Fibroblast of pulmonary artery (primary cell): ENCODE measurements at places on chromosomes 5 and 9.
A peak's percentile ranks its signal among the peaks of the same experiment; 100 is the strongest.

DNA sequence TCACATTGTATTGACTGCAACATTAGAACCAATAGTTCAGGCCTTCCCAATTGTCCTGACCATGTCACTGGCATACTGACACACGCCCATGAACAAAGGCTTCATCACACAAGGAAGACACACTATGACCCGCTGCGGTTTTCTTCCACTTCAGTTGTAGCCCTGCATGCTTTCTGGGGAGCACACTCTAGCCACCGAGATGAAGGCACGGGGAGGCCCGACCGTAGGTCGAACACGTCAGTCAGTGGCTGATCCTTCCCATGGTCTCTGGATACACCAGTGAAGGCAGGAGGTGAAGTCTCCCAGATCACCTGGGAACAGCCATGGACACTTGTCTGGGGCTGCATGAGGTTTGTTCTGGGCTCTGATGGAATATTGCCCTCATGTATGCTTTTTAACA, 224.7 kb downstream of the FSTL4 start:
- no peak for DNase-seq

- DNase-seq: peak; percentile 92
Measured at GRCh38 chr9:112012026-112012902, 115.7 kb downstream of the UGCG start.

DNA sequence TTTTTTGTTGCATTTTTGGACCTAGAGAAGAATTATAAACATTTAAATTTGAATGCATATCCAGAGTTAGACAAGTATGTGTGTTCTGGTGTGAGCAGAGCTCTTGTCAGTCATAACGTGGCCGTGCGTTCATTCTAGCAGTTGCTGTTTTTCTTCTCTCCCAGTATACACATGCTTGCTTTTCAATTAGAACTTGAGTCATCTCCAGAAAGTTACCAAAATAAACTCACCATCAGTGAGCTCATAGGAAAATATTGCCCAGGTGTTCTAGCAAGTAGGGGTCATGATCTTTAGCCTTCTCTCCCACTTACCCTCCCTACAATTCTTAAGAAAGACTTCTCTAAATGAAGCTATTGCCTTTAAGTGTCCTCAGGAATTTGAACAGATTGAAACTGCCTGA, 247.5 kb upstream of the TUT7 start:
- no peak for DNase-seq

GRCh38 chr9:132546148-132547051, 36.0 kb upstream of the BARHL1 start:
- peak; percentile 25 for DNase-seq

GRCh38 chr9:130759738-130760137, 66.2 kb downstream of the EXOSC2 start:
- no peak for DNase-seq

DNA sequence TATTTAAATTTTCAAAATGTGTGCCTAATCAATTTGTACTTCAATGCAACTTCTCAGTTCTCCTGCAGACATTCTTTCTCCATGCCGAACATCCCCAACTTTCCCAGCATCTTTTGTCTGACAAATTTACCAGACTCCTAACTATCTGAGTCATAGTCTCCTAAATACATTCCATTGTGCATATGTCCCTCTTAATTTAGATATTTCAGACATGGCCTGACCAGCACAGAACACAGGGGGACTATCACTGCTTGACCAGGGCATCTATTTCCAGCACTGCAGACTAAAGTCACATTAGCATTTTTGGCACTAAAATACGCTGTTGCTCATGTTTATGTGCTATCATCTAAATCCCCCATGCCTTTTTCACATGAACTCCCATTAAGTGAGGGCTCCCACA, 71.9 kb downstream of the ITGA1 start:
- DNase-seq: peak; percentile 87

DNA sequence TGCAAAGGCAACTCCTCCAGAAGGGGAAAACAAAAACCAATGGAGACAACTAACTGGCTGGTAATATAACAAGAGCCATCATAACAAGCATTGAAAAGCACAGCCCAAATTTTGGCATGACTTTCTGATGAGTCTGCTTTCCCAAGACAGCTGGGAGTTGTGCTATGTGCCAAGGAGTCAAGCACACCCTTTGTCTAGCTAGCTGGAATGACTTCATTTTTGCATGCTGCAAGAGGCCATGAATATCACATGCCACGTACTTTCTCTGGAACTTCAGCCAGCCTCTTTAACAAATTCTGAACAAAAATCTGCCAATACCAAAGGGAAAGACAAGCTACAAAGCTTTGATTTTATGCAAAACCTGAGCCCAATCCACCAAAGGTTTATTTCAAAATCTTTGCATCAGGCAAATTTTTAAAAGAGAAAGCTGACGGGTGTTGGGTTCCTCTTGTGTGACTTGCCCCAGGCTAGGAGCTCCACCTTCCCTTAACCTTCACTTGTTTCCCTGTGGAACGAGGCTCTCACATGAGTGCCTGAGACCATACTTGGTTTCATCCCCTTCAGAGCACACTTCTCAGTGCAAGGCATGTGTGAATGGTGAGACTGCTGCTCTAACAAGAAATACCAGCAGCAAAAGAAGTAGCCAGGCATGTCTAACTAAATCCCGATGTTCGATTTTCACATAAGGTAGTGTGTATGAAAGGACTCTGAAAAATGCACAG, 47.3 kb downstream of the S1PR3 start:
- DNase-seq: peak; percentile 97

- no peak for DNase-seq
Measured at GRCh38 chr9:132882616-132883015, 3.9 kb downstream of the SPACA9 start.

DNA sequence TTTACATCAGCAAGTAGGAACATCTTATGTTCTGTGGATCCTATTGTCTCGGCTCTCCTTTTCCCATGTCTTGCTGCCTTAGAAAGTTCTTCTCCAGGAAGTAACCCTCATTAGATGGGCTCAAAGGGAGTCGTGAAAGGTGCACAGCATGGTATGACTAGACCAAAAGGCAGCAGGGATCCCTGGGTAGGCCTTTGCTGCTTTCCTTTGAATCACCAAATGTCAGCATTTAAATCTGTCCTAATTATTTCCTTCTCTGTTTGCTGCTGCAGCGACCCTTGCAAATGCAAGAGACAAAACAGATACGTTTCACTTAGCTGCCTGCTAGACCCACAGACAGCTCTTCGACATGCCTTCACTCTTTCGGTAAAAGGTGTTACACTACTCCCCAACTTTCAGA, 218.4 kb downstream of the ACTL7B start:
- DNase-seq: no peak

DNA sequence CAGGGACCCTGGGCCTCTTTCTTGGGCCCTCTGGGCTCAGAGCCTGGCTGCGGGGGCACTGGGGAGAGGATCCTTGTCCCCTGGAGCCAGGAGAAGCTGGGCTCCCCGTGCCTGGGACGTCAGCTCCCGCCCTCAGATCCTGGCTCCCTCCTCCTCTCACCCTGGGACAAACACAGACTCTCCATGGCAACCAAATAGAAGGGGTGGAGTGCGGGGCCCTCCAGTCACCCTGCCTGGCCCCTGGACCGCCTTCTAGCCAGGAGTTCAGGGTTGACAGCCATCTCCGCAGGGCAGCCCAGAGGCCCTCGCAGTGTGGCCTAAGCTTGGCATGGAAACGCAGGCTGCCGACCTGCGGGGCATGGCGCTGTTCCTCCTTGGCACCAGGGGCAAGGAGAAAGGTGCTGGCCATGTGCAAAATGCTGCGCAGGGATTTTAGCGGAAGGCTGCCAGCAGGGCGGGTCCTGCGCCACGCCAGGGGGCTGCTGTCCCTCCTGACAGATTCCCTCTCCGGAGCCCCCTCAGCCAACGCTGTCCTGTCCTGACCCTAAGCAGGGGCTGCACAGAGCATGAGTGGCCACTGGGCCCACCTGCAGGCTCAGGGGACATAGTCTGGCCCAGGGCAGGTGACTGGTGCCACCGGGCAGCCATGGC, 1.0 kb downstream of the ZDHHC11 start:
- DNase-seq: no peak

DNA sequence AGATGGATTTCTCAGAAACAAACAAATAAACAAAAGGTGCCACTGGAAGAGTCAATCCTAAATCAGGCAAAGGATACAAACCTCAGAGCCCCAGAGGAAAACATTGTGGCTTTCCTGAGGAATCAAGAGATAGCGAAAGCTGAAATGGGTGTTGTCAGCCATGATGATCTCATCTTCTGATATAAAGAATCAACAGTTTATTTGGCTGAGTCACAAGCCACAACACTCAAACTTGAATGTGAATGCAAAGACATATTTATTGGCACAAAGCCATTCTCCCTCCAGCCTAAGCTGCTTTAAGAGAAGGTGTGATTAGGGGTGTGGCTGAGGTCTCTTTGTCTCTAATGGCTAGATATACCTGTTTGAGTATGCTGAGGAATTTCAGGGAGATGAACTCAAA, 73.3 kb upstream of the NREP start:
- peak; percentile 55 for DNase-seq

DNA sequence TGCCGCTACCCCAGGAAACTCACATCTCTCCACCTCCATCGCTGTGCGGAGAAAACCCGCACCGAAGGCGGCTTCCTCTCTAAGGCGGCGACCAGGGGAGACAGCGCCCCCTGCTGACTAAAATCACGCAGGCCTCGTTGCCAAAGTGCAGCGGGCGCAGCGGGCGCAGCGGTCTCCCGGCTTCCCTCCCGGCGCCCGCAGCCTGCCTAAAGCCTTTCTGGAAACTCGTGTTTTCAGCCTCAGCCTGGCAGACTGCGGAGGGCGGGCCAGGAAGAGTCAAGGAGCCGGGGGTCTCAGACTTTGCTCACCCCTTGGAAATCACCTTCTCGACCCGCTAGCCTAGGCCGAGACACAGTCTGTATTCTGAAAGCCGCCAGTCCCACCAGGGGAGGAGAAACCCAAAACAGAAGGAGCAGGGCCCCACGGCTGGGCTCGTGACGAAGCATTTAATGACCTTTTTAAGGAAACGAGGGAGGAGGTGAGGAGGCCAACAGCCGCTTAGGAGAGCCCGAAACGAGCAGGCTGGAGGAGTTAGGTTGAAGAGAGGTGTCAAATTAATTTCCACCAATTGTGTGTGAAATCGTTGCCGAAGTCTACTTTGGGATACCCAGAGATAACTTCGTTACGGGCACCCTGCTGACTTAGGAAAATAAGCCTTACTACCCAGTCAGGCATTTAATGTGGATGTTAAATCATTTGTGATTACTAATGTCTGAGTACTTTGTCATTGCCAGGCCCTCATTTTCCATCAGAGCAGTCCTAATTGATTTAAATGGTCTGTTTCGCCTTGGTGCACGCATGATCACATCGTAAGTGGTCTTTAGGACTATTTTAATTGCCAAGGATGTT, 7.3 kb upstream of the FOXB2 start:
- DNase-seq: peak; percentile 56

DNA sequence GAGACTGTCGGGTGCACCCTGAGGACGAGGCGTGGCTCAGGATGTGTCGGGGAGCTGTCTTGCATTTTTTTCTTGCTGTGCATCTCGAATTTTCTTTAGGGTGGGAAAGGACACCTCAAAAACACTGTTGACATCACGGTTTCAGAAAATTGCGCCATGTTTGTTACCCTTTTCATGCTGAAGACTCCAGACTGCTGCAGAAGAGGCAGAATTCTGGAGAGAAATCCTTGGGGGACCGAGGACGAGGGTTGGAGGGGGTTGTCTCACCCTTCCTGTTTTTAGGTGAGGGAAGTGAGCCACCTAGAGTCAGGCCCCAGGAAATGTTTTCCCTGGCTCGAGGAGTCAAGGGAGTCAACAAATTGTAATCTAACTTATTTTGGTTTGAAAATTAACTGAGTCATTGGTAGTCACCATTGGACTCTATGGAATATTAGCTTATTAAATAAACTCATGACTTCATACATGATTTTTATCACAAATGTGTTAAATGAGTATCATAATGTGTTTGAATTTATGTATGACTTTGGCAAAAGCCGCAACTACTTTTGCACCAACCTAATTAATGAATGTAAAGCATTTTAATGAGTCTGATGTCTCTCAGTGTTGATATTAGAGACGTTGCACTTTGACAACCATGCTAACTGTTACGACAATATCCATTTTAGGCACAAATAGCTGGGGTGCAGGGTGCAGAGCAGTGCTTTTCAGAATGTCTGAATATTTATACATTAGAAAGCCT, 724 bp upstream of the LYSMD3 start:
- DNase-seq: peak; percentile 82

GRCh38 chr5:76691467-76692273, 24.3 kb upstream of the F2R start:
- peak; percentile 57 for DNase-seq

GRCh38 chr9:92728831-92729734, 35.5 kb downstream of the BICD2 start:
- no peak for DNase-seq

DNA sequence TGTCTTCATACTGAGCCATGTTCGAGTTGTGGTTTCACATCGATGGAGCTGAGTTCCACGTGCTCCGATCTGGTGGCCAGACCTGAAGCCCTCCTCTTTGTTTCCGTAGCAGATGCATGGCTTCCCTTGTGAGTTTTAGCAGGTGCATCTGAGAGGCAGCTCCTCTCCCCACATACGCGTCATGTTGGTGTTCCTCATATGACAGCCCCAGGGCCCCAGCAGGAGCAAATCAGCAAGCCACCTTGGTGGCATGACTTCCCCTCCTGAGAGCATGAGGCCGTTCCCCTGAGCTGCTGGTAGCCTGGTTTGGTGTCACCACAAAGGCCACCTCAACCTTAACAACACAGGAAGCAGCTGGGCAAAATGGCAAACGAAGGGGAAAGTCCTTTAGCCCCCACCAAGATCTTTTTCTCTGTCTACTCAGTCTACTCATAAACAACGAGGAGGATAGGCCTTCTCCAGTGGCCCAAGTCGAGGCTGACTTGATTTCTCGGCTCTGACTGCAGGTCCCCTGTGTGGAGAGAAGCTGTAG, 5.9 kb downstream of the CYFIP2 start:
- no peak for DNase-seq

DNA sequence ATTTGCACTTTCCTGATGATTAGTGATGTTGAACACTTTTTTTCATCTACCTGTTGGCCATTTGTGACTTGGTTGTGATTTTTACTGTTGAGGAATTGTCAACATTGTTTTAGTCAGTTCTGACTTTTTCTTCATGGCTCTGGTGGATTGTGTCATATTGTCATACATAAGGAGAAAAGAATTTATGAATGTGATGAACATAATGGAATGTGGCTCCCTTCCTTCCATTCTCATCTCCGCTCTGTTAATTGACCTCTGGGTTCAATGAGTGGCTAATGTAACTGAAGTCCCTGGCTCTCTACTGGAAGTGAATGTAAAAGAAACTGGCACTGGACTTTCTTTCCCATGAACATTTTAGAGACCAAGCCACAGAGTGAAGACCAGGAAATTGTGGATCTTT, 49.2 kb downstream of the KIAA1958 start:
- DNase-seq: peak; percentile 71
